ENCODE measurements at places on chromosomes 7 and 10.

DNA sequence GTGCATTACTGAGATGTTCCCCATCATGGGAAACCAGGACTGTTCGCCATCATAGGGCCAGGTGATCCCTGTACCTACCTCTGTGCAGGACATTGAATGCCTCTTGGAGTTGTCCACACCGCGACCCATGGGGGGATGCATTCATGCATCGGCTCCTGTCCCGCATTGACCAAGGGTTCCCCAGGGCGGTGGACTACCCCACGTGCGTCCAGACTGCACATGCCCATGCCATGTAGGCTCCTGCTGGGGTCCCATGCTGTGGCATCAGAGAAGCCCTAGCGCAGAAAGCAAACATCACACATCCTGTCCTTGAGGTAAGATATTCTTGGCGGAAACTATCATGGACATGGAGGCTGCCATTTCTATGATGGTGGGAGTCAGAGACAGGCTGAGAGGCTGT is 121.6 kb upstream of the UNC5B start:
- DNase-seq, result no peak

DNA sequence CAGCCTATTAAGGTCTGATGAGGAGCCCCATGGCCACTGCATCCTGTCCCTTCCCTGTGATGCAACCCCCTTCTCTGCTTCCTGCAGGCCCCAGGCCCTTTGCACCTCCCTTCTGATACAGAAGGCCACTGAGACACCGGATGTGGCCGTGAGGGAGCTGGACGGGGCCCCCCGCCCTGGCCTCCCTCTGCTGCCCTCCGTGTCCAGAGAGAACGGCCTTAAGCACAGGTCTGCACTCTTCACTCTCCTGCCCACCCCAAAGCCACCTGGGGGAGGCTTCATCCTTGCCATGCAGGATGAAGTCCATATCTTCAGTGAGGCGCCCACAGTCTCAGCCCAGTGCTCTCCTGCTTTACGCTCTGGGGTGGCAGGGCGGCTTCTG is 86.9 kb upstream of the GNA12 start:
- no peak for DNase-seq

DNA sequence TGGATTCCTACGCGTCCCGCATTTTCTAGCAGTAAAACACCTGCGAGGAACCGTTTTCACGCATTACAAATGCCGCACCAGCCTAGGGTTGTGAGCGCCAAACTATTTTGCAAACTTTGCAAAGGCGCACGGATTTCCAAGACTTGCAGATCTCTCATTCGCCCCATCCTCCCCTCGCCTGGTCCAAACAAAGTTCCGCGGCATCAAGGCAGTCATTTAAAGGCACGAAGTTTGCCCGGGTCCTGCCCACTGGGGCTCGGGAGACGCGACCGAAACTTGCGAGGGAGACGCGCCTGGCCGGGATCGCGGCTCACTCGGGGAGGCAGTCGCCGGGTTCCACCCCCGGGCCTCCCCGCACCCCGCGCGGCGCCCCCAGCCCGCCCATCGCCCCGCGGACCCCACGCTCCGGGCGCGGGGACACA is 613 bp downstream of the USP6NL start:
- DNase-seq, result no peak

GRCh38 chr10:17506390-17506789 is 52.0 kb upstream of the ST8SIA6 start:
- no peak for DNase-seq

DNA sequence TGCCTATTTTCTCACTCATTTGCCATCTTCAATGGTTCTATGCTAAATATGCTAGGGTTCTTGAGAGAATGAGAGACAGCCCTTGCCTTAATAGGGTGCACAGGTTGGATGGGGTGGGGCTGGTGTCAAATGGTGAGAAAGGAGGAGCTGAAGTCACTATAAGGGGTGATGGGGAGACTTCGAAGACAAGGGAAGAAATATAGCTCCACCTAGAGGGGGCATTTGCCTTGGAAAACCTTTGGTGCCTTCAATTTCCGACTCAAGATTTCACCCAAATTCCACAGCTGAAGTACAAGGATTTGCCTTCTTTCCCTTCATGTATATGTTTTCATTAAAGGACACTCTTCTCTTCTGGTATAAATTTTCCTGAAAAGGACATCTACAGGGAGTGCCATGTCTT is 5.6 kb downstream of the PTN start:
- no peak for DNase-seq

DNA sequence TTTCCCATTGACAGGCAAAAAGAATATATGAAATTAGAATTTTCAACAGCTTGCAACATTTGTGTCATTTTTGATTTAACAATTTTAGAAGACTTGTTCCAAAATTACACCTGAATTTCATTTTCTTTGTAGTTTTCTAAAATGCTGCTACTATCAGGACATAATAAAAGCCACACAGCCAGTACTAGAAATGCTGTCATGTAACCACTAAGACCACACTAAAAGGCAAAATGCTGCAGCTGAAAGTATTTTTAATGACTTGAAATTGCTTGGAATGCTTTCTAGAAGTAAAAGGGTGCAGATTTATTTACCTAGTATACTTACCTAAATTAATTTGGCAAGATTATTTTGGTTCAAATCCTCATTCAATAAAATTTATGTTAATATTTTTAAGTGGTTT is 470.1 kb downstream of the GFRA1 start:
- DNase-seq, result no peak

GRCh38 chr7:70298780-70299471 is 700.7 kb downstream of the AUTS2 start:
- no peak for DNase-seq

- DNase-seq, result no peak
Observed at GRCh38 chr7:128236924-128237586, 4.0 kb upstream of the LEP start.

DNA sequence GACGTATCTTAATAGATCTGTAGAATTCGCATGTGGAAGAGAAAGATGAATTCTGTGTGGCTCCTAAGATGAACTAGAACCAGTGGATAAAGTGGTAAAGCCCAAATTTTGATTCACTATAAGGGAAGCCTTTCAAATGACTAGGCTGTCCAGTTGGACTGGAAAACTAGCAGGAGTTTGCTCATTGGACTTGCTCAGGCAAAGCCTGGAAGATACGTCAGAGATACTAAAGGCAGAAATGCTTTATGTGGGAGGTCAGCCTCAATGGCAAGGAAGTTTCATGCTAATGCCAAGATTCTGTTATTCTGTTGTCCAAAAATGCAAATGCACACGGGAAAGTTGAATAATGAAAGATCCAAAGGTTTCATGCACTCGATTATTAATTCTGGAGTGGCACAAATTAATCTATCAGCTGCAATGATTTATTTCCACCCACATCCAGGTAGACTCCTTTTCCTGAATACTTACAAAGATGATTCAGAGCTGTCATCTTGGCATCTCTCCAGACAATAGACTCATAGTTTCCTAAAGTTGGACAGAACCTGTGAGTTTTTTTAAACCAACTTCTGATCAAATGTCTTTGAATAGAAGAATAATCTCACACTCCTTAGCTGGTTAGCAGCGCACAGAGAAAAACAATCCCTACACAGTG is 20.5 kb upstream of the PPP1R3C start:
- no peak for DNase-seq

DNA sequence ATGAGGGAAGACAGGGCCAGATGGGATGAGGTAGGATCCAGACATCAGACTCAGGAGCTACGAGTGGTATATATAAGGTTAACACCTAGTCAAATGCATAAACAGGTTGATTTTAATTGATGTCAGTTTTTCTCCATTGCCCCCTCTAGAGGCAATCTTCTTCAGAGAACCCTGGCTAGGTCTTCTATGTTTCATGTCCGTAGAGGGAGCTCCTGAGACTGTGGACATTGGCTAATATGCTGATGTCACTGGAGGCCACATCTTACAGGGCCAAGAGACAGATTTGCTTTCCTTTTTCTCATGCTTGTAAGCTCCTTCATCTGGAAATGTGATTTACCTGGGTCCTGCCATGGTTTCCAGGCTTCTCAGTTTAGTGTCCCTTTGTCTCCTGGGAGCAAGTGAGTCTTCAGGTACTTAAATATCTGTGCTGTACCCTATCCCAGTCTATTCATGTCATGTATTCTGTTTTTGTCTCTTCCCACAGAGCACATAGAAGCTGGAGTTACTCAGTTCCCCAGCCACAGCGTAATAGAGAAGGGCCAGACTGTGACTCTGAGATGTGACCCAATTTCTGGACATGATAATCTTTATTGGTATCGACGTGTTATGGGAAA is 161.6 kb upstream of the PRSS1 start:
- DNase-seq, result no peak

DNA sequence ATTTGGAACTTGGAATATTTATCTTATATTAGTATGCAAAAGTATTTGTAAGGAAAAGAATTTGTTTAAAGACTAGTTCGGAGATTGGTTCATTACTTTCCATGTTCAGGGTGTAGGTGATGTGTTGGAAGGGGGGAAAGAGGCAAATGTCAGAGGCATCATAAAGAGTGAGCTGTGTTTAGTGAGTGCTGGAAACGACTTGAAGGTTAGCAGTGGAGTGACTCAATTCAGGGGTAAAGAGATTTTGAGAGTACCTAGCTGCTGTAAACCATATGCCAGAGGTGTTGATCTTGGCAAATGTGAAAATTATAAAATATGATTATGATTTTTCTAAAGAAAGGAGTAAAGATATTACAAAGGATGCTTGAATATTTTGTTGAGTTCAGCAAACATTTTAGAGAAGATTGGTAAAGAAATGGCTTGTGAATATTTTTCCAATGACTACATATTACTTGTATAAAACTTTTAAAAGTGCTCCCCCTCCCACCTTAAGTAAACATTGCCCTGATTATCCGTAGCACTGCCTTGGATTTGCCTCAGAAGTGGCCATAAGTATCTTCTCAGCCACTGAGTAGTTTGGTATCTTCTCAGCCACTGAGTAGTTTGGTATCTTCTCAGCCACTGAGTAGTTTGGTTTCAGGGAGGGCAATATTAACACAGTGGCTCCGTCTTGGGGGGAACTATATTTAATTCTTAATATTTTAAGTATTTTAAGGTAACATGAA is 51.5 kb downstream of the ZNRF2 start:
- no peak for DNase-seq

DNA sequence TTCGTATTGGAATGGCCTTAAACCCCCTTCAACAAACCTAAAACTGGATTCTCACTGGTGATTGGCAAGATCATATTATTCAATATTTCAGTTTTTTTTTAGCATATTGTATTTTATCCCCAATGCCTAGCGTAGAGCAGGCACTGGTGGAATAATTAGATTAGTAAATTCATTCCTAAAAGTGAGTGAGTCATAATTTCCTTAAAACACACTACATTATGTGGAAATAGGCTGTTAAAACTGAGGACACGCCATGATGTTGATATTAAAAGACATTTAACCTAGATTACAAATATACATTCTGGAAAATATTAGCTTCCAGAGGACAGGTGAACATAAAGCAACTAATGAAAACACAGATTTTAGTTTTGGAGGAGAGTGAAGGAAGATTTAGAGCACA is 463.9 kb downstream of the PARD3 start:
- DNase-seq, result no peak

DNA sequence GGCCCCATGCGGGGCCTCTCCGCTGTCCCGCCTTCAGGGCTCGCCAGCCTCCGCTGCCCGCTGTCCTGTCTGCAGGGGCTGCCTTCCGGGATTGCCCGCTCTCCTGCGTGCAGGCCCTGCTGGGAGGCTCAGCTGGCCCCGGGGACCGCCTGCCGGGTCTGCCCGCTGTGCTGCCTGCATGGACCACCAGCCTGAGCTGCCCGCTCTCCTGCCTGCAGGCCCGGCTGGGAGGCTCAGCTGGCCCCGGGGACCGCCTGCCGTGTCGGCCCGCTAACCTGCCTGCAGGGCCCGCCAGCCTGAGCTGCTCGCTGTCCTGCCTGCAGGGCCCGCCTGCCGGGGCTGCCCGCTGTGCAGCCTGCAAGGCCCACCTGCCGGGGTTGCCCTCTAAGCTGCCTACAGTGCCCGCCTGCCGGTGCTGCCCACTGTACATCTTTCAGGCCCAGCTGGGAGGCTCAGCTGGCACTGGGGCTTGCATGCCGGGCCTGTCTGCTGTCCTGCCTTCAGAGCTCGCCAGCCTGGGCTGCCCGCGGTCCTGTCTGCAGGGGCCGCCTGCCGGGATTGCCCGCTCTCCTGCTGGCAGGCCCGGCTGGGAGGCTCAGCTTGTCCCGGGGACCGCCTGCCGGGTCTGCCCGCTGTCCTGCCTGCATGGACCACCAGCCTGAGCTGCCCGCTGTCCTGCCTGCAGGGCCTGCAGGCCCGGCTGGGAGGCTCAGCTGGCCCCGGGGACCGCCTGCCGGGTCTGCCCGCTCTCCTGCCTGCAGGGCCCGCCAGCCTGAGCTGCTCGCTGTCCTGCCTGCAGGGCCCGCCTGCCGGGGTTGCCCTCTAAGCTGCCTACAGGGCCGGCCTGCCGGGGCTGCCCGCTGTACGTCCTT is 165.1 kb downstream of the GLRX3 start:
- no peak for DNase-seq

GRCh38 chr10:16184906-16185305 is 251.9 kb upstream of the PTER start:
- no peak for DNase-seq

GRCh38 chr7:132488634-132489302 is 87.5 kb downstream of the PLXNA4 start:
- no peak for DNase-seq

DNA sequence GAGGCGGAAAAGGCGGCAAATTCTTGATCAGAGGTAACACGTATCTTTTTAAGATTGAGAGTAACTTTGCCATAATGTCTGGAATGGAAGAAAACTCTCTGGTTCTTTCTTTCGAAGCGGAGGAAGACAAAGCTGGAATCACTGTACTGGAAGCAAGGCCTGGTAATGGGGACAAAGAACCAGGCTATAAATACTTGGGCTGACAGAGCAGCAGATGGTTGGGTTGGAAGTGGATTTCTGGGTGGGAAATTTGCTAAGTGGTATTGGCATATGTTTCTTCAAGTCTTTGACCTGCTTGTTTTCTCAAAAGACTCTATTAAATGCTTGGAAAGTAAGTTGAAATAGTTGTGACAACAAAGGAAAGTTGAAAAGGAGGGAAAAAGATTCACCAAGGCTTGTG is 87.3 kb upstream of the SFMBT2 start:
- DNase-seq, result no peak

DNA sequence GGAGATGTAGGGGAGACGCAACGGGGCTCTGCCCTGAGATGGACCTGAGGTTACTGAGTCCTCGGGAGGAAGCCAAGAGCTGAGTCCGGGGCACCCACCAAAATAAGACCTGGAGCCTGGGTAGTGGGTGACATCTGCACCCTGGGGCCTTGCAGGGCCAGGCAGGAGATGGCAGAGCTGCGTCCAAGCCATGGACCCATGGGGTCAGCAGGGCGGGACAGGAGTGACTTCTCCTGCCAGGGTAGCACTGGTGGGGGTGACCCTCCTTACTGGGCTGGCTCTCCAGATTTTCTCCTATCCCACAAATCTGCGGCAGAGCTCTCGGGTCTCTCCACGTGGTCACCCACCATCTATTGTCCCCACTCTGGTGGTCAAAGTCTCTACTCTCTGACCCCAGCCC is 2.1 kb downstream of the GHRHR start:
- no peak for DNase-seq

DNA sequence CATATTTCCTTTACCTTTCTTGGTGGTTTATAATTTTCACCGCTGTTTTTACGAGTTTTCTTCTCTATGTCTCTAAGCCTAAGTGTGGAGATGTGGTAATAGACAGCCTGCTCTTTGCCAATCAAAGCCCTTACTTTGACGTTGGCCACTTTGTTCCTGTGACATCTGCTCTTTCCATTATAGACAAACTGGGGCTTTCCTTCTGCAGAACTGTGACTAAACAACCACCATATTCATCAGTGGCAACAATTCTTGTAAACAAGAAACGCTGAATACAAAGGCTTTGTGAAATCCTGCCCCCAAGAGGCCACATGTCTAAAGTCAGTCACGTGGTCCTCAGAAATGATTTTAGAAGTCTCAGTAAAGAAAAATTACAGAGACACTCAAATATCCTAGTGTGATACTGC is 59.6 kb upstream of the CAPZA2 start:
- DNase-seq, result no peak

GRCh38 chr10:32961895-32962369 is 3.9 kb upstream of the ITGB1 start:
- DNase-seq, result no peak

All from omental fat pad (tissue), 4 donors.